ENCODE measurements at places on chromosomes 3 and 15.

DNA sequence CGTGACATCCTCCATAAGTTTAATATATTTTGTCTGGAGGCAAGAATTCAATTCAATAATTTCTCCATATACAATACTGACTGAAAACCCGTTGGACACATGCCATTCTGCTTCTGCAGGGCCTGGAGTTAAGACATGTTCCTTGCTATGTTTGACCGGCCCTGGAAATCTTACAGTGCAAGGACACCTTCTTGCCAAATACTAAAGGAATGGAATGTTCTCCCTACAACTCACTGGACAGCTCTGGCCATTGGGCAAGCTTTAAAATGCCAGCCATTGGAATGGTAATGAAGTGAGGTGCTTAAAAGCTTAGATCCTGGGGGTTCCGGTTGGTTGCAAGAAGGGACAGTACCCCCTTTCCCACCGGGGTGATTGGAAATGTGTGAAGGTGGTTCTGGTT, 329.8 kb upstream of the PROK2 start:
- no peak for DNase-seq

DNA sequence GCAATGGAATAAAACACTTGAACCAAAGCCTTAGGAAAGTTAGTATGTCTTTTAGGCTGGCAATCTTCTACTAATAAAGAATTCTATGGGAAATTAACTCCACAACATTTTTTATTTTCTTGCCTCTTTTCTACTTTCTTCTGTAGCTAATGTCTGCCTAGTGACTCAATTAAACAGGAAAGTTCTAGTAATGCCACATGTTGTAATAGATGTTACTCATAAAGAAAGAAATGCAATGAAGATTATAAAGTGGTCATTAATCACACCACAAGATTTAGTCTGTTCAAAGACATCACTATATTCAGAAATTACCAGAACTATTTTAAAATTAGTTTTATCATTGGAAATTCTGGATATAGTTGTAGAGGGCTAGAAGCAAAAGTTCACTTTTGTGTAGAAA, 329.7 kb downstream of the SI start:
- no peak for DNase-seq

DNA sequence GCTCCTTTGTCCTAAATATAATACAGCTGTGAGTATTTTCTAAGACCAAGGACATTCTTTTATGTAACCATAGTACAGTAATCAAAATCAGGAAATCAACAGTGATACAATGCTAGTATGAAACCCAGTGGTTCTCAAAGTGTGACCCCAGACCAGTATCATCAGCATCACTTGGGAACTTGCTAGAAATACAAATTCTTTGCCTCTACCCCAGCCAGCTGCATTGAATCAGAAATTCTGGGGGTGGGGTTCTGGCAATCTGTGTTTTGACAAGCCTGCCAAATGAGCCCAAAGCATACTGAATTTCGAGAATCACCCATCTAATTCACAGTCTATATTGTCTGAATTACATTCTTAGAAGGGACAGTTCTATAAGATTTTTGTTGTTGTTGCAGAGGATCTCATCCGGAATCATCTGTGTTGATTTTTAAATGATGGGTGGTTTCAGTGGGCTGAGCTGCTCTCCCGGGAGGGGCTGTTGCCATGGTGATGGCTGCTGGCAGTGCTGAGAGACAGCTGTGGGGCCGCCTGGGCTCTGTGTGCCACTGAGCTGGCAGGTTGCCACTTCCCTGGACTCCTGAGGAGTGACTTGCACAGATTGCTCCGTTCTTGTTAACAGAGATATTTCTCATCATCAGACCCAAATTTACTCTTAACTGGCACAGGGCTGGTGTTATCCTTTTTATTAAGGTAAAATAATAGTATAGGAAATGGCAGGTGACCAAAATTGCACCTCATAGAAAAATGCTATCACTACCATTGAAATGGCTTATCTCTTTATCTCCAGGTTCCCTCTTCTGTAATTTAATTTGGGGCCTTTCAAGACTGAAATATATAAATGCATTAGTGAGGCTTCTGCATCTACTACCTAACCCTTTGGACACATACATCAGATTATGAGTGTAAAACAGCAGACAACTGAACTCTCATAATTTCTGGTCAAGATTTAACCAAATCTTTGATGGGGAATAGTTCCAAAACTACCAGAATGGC, 56.5 kb downstream of the NEK11 start:
- no peak for DNase-seq

- DNase-seq = no peak
Observed at GRCh38 chr3:167031364-167032049, 348.6 kb downstream of the ZBBX start.

GRCh38 chr3:21718161-21718765, 32.7 kb downstream of the ZNF385D start:
- no peak for DNase-seq

DNA sequence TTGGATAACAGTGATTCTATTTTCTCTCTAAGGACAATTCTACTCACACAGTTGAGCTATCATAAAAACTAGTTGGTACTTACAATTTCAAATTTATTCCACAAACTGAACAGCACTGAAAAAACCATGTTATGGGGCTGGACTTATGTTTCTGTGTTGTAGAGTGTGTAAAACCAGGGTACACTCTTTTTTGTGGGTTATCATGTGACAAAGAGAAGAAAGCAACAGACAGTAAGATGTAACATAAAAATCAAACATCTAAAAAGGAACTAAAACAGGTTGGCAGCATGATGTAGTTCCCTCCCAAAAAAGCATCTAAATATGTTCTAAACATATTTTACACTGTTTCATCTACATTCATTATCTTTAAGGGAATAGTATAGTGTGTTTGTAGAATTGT, 757.9 kb downstream of the ROBO1 start:
- DNase-seq = no peak

DNA sequence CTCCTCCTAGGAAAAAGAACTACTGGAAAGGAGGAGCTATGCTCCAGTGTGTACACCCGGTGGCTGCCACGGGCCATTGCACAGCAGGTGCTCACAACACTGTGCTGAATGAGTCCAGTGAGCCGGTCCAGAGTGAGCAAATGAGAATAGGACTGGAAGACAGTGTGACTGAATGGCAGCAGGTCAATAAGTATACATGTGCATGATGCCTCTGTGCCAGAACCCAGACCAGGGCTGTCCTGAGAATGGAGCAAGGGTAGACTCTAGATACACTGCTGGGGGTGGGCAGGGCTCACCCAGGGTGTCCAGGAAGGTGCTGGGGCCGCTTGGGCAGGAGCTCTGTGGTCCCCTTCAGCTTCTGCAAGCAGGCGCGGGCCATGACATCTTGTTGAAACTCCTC, 8.3 kb downstream of the POLG start:
- no peak for DNase-seq

GRCh38 chr15:70379134-70379533, 281.4 kb upstream of the TLE3 start:
- DNase-seq = no peak

GRCh38 chr3:30347679-30348216, 258.7 kb upstream of the TGFBR2 start:
- DNase-seq = peak; percentile 40

- no peak for DNase-seq
Observed at GRCh38 chr3:169305460-169305859, 358.1 kb downstream of the MECOM start.

DNA sequence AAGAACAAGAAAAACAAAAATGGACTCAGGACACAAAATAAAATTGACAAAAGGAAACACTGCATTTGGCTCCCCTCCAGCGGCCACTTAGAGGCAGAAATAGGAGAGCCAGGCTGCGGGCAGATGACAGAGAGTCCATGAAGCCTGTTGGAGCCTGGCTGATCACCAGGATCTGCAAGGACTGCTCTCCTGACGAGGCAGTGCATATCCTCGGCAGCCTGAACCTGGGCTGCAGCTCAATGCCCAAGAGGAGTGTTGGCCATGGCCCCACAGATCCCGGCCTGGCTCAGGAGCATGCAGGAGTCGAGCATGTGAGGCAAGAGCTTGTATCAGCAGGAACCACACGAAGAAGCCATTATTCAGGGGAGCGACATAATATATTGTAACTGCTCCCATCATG, 199.8 kb downstream of the STT3B start:
- DNase-seq = no peak

- peak; percentile 10 for DNase-seq
Observed at GRCh38 chr15:77035584-77035983, 35.3 kb downstream of the TSPAN3 start.

DNA sequence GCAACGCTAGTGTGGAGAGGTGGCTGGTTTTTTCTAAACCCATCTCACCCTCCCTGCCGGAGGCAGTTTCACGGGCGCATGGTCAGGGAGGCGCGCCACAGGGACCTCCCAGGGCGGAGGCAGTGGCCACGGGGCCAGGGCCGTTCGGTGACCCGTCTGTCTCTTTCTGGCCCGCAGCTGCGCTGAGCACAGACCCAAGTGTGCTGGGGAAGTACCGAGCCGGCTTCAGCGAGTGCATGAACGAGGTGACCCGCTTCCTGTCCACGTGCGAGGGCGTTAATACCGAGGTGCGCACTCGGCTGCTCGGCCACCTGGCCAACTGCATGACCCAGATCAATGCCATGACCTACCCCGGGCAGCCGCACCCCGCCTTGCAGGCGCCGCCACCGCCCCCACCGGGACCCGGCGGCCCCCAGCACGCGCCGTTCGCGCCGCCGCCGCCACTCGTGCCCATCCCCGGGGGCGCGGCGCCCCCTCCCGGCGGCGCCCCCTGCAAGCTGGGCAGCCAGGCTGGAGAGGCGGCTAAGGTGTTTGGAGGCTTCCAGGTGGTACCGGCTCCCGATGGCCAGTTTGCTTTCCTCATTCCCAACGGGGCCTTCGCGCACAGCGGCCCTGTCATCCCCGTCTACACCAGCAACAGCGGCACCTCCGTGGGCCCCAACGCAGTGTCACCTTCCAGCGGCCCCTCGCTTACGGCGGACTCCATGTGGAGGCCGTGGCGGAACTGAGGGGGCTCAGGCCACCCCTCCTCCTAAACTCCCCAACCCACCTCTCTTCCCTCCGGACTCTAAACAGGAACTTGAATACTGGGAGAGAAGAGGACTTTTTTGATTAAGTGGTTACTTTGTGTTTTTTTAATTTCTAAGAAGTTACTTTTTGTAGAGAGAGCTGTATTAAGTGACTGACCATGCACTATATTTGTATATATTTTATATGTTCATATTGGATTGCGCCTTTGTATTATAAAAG, 1.8 kb downstream of the HES1 start:
- DNase-seq = peak; percentile 65

DNA sequence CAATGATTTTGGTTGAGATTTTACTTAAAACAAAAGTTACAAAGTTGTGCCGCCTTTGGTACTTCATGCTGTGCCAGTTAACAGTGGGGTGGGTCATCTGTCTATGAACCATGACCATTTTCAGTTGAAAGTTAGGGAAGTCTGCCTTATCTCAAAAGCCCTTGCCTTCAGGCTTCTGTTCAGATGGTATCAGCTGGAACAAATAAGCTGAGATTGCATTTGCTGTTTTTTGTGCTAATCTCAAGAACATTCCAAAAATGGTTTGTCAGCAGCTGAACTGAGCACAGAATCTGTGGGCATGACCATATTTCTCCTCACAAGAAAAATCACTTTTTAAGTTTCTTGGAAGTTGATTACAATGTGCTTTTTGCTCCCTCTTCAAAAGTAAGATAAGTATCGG, 142.3 kb downstream of the IL5RA start:
- no peak for DNase-seq

DNA sequence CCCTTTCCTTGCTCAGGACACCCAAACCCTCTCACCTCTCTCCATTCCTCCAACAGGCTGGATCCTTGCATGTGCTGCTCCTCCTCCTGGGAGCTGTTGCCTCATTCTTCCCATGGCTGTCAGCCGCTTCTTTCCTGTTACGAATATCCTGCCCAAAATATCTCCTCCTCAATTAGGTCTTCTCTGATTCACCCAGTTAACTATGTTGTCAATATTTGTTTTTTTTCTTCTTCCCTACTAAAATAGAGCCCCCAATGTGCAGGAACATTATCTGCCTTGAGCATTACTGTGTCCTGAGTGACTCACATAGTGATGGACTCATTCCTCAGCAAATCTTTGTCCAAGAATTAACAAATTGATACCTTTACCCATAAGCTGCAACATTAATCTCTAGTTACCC, 357.2 kb downstream of the CLSTN2 start:
- DNase-seq = no peak

DNA sequence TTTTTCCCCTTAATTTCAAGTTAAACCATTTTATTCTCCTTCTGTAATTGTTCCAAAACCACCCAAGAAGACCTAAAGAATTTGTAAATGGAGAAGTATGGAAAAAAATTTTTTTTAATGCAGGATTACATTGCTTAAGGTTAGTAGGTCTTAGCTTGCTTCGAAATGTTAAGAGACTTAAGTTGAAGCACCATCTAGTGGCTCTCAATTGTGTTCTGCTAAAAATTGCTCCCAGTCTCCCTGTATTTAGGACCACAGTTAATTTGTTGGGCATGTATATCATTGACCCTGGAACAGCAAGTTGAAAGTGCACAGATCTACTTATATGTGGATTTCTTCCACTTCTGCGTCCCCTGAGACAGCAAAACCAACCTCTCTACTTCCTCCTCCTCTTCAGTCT, 32.4 kb downstream of the CD200R1L start:
- DNase-seq = peak; percentile 68

GRCh38 chr3:181274025-181274424, 284.5 kb upstream of the DNAJC19 start:
- no peak for DNase-seq

GRCh38 chr3:106740116-106740515, 637.1 kb upstream of the CCDC54 start:
- DNase-seq = peak; percentile 34

- no peak for DNase-seq
Observed at GRCh38 chr3:141386611-141387111, 18.4 kb downstream of the ZBTB38 start.

GRCh38 chr3:31132132-31132769, 237.8 kb upstream of the GADL1 start:
- peak; percentile 54 for DNase-seq
